ENCODE measurements at places on chromosomes 6 and 20.

DNA sequence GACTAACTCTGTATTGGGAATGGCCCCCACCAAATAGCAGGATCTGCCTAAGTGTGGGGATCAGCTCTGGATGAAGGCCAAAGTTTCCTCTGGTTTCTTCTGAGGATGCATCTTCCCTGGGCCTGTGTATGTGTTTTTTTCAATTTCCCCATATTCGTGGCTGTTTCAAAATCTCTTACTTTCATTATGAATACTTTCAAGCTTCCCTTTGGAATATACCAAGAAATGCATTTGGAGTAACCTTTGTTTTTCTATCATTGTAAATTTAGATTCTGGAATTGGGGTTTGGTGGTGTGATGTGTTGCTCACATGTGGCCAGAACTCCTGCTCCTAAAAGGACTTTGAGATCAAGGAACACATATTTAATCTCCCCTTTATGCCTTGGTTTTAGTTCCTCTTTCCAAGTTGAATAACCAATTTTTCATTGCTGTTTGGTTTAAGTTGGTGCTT is 8.4 kb downstream of the ENTPD6 start:
- H3K4me3 ChIP-seq, result no peak overlapping the region
- no peaks in the 10 kb centered on the region for H3K27me3 ChIP-seq
- no peaks in the 10 kb centered on the region for H3K36me3 ChIP-seq
- H3K4me1 ChIP-seq, result peaks cover 14% of the 10 kb centered on the region

DNA sequence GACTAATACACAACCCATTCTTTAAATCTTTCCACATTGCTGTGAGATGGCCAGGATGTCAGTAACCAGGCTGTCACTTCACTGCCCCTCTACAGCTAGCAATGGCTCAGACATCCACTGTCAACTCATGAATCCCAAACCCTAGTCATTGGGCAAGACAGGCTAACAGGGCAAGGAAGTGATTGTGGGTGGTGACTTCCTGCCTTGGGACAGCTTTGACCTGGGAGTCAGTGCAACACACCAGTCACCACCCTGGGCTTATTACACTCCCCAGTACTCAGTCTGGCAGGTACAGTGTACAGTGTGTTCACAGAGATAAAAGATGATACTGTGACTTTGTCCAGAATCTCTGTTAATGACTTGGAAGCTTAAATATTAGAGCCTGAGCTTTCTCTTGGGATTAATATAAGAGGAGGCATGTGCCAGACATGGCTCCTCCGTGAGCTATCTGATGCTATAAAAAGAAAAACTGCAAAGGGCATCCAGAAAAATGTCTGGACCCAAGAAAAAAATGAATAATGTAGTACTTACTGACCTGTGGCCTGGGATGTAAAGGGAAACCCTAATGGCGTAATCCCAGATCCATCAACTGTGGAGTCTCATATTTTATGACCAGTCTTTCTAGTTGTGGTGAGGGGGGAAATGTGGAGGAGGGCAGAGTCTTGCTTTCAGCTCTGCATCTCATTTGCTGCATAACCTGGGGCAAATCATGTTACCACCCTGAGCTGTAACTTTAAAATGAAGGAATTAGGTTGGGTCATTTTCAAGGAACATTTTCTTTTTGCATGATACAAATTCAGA is 244.4 kb downstream of the SLC24A3 start:
- H3K36me3 ChIP-seq, result no peaks in the 10 kb centered on the region
- DNase-seq, result no peak
- H3K27me3 ChIP-seq, result peaks cover 8% of the 10 kb centered on the region

DNA sequence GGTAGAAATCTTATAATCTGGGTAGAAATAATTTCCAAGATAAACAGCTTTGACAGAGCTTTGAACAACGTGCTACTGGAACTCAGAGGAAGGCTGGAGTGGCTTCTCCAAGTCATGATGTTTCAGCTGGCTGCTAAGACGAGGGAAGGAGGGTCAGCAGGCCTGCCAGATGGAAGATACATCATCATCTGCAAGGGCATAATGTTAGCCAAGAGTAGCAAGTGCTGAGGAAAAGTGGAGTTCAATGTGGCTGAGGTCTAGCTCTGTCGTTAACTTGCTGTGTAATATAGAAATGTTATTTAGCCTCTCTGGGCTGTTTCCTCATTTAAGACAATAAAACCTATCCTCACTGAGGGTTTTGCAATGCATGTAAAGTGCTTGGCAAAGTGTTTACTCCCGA is 35.1 kb downstream of the RGS17 start:
- no peaks in the 10 kb centered on the region for H3K36me3 ChIP-seq
- peaks cover 7% of the 10 kb centered on the region for H3K27me3 ChIP-seq
- H3K4me3 ChIP-seq, result no peak overlapping the region
- H3K27ac ChIP-seq, result no peak overlapping the region

- no peak overlapping the region for H3K27ac ChIP-seq
- H3K27me3 ChIP-seq, result no peaks in the 10 kb centered on the region
- no peaks in the 10 kb centered on the region for H3K36me3 ChIP-seq
- no peaks in the 10 kb centered on the region for H3K4me1 ChIP-seq
Measured at GRCh38 chr6:131451321-131452144, 121.5 kb upstream of the ARG1 start.

DNA sequence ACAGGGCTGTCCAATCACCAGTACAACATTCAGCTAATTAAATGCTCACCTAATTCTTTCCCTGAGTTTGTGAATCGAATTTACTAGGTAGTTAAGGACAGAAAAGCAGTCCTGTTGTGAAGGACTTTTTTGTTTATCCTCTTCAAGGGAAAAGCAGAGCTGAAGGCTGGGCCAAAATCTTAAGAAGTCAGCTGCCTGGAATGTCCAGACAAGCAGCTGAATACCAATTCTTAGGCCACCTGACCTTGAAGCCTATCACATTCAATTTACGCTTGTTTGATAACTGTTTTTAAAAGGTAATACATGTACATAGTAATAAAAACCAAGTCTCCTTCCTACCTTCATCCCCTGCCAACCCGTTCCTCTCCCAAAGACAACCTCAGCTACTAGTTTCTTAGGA is 56.4 kb downstream of the UQCC1 start:
- no peaks in the 10 kb centered on the region for H3K36me3 ChIP-seq
- no peak overlapping the region for H3K4me3 ChIP-seq
- DNase-seq, result no peak
- H3K27ac ChIP-seq, result no peak overlapping the region

Measured in natural killer cell treated with Interleukin-12 subunit alpha and Interleukin-12 subunit beta and Interleukin-15 and Interleukin-18, amount 100 ng/mL, for 72 hours (primary cell).